ENCODE measurements at places on chromosomes 1 and 21. TPM values are rescaled to one million over a fixed set of nuclear protein-coding genes. Genes with fewer than 3 reads are reported as not detected.

WNT3A gene
- total RNA-seq = not detected

LAMB3 gene
- total RNA-seq = 69.9 TPM

WDR26 gene
- total RNA-seq = 101 TPM

MYBPH gene
- 0.37 TPM for total RNA-seq

ZNF593 gene
- 18.4 TPM for total RNA-seq

PRRX1 gene
- 44.0 TPM for total RNA-seq

TMEM200B gene
- 8.7 TPM for total RNA-seq

LRRC71 gene
- total RNA-seq = not detected

IL12RB2 gene
- total RNA-seq = 8.9 TPM

SH2D1B gene
- total RNA-seq = 0.19 TPM

GPATCH3 gene
- 13.6 TPM for total RNA-seq

PGLYRP4 gene
- total RNA-seq = not detected

RIMS3 gene
- total RNA-seq = 1.6 TPM

TMPRSS15 gene
- total RNA-seq = not detected

ZBTB17 gene
- 20.7 TPM for total RNA-seq

OR2M7 gene
- total RNA-seq = not detected

RPE65 gene
- total RNA-seq = not detected

ZMYND12 gene
- total RNA-seq = 2.2 TPM

CRYZL1 gene
- total RNA-seq = 57.8 TPM

DMBX1 gene
- total RNA-seq = not detected

NUF2 gene
- total RNA-seq = not detected

RCSD1 gene
- 37.5 TPM for total RNA-seq

LIPI gene
- not detected for total RNA-seq

HNRNPCL1 gene
- not detected for total RNA-seq

FAAH gene
- 11.5 TPM for total RNA-seq

MMEL1 gene
- total RNA-seq = 1.6 TPM

SLC35F3 gene
- not detected for total RNA-seq

PTPN22 gene
- 6.8 TPM for total RNA-seq

DISP3 gene
- total RNA-seq = not detected

LHX8 gene
- total RNA-seq = not detected

CD1B gene
- total RNA-seq = not detected

GBP6 gene
- not detected for total RNA-seq

TMEM269 gene
- 0.46 TPM for total RNA-seq

HTR6 gene
- total RNA-seq = not detected

TMEM50A gene
- 81.1 TPM for total RNA-seq

EVI5 gene
- total RNA-seq = 25.9 TPM

NBPF10 gene
- total RNA-seq = 1.3 TPM

HPCA gene
- total RNA-seq = not detected

CYP4Z1 gene
- 2.5 TPM for total RNA-seq

RSBN1 gene
- 17.5 TPM for total RNA-seq

CD1C gene
- 0.94 TPM for total RNA-seq

C1QA gene
- total RNA-seq = 435 TPM

ALX3 gene
- total RNA-seq = not detected
